Effector CD4-positive, alpha-beta T cell (primary cell): ENCODE measurements at places on chromosomes 7 and 10.

- DNase-seq, result no peak
Observed at GRCh38 chr7:97017192-97018125, 7.2 kb downstream of the DLX5 start.

DNA sequence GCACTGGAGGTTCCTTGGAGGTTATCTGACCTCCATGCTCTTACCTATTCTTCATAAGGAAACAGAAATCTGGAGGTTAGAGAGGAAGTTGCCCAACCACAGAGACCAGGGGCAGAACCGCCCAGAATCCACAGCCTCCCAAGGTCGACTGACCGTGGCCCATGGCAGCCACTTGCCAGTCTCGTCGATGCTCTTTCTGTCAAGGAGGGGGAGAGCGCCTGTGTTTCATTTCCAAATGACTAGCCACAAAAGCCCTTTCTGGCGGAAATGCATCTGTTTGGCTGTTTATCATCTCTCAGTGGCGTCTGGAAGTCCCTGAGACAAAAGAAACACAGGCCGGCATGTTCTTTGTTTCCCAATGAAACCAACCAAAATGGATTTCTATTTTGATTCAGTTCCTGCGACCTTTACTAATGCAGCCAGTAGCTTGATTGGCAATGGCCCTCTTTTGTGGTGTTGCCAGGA, 2.9 kb downstream of the RAMP3 start:
- no peak for DNase-seq

GRCh38 chr7:73496626-73497025, 25.5 kb downstream of the BAZ1B start:
- no peak for DNase-seq

GRCh38 chr7:48074204-48074654, 14.8 kb upstream of the UPP1 start:
- no peak for DNase-seq

- no peak for DNase-seq
Observed at GRCh38 chr10:116126954-116127695, 145.9 kb downstream of the GFRA1 start.

DNA sequence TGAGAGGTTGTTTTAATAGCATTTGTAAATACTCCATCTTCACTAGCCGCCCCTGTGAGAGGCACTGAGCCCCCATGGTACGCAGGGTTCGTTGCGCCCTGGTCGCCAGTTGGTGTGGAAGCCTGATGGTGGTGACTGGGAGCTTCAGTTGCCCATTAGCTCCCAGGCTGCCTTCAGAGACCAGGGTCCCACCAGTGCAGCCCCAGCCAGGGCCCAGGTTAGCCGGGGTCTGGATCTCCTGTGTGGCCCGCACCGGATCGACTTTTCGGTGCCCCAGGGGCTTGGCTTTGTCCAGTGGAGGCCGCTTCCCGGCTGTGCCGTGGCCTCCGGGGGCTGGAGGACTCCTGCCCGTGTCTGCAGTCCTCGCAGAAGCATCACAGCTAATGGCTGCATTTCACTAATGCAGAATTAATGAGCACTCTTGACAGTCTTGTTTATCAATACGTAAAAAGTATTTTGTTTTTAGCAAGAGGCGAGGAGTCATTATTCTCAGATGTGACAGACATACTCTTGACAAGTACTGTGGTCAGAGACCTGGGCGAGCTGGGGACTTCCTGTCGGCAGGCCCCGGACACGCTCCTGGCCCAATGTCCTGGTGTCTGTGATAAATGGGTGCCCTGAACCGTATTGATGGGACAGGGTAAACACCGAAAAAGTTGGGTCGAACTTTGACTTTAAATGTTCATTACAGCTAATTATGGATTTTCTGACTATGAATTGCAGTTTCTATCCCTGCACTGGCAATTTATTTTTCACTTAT, 99.8 kb downstream of the NKX6-2 start:
- DNase-seq, result no peak

GRCh38 chr10:74640134-74640921, 186.1 kb upstream of the KAT6B start:
- DNase-seq, result no peak

DNA sequence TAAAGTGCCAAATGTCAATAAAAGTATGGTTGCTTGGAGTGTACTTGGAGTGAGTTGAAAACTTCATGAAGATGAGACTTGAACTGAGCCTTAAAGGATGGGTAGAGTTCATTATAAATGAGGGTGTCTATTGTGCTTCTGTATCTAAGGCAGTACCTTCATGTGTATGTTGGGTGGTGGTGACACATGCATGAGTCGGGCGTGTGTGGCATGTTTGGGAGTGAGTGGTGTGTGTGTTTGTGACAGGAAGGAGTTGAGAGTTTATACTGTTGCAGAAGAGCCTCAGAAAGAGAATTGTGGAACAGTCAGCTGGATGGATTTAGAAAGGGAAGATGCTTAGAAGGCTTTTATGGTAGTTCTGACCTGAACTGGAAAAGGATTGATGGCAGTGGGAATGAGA, 6.0 kb upstream of the ZRANB1 start:
- no peak for DNase-seq

DNA sequence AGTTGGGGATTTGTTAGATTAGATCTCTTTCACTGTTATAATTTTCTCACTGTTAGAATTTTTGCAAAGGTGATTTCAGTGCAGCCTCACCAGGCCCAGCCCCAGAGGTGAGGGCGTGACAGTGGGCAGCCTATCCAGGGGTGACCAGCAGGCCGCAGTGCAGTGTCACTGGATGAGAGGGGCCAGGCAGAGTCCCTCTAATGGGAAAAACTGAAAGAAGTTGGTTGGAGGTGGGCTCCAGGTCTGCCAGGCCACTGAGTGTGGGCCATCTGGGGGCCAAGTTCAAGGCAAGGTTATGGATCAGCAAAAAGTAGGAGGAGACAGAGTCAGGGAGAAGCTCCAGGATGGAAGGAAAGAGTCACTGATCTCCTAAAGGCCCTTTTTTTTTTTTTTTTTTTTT, 90.5 kb upstream of the SDK1 start:
- DNase-seq, result no peak

DNA sequence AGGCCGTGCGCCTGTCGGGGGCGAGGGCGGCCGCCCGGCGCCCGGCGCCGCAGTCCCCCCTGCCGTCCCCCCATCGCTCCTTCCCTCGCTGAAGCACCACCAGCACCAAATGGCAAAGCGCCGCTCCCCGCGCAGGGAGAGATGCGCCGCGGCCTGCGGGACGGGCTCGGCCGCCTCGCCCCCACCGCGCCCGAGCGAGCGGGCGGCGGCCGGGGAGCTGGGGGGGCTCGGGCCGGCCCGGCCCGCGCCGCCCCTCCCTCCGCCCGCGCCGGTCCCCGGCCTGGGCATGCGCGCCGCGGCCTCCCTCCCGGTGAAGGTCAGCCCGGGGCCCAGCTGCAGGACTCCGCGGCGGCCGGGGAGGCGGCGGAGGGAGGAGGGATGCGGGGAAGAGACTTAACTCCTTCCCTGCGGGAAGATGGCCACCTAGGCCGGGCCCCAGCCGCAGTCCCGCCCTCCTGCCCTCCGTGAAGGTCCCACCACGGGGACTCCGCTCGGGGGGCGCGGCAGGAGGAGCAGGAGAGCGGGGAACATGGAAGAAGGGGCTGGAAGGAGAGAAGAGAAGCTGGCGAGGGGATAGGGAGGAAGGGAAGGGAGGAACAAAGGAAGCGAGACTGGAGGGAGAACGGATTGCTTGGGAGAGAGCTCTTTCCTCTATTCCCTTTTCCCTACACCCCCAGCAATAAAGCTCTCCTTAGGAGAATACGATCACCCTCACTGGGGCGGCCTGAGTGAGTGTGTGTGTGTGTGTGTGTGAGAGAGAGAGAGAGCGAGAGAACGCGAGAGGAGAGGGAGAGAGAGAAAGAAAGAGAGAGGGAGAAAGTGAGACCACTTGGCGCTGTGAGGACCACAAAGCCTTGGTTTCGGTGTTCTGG, 3.4 kb upstream of the SMARCD3 start:
- no peak for DNase-seq

DNA sequence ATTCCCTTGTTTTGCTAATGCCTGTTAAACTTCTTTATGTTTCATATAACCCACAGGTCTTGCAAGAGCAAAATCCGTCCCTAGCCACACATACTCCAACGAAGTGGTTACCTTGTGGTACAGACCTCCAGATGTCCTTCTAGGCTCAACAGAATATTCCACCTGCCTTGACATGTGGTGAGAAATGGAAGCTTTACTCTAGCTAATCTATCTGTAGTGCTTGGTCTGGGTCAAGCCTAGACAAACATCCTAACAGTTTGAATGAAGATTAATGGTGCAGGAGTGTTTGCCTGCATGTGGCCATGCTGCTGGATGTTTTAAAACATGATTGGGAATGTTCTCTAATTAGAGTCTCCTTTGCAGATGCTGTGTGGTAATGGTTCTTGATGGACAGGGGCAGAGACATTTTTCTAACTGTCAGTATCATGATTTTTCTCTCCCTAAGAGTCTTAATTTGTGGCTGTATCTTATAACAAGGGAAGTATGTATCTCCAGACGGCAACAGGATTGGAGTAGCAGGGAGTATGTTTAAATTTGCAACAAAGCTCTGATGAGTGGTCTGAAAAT, 308.5 kb upstream of the FZD1 start:
- DNase-seq, result no peak

- no peak for DNase-seq
Observed at GRCh38 chr7:47379629-47380324, 202.1 kb downstream of the TNS3 start.

DNA sequence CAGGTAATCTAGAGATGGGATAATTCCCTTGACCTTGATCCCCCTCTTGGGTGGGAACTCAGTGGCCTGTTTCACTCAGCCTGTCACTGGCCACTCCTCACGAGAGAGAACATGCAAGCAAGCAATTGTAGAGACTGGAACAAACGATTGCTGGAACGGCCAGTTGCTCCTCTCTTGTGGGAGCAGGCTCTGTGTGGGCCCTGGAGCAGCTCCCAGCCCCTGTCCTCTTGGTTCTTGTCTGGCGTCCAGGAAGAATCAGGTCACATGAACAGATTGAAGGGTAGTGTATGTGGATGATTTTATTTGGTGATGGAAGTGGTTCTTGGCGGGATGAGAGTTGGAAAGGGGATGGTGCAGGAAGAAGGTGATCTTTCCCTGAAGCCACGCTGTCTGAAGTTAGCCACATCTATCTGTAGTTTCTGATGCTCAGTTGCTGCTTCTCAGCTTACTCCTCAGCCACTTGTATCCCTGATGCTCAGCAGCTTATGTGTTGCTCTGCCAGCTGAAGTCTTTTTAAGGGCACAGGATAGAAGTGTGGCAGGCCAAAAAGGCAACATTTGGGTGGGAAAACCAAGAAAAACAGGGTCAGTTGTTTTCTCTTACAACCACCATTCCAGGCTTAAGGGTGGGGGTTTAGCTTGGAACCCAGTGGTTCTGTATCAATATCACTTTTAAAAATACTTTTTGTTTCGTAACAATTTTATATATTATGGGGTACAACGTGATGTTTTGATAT, 15.9 kb downstream of the RNF133 start:
- no peak for DNase-seq

DNA sequence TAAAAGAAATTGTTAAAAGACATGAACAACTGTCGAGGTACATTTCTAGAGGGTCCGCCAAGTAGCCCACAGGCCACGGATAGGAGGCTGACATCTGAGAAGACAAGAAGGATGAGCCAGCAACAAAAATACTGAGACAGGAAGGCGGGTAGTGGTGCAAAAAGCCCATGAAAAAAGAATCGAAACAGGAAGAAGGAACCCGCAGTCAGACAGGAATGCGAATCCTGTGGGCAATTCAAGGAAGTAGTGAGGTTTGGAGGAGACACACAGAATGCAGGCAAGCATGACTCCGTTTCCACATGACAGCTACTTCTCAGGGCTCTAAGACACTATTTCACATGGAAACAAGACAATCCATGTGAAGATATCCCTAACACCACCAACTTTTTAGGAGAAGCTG, 125.2 kb downstream of the DOCK4 start:
- no peak for DNase-seq

DNA sequence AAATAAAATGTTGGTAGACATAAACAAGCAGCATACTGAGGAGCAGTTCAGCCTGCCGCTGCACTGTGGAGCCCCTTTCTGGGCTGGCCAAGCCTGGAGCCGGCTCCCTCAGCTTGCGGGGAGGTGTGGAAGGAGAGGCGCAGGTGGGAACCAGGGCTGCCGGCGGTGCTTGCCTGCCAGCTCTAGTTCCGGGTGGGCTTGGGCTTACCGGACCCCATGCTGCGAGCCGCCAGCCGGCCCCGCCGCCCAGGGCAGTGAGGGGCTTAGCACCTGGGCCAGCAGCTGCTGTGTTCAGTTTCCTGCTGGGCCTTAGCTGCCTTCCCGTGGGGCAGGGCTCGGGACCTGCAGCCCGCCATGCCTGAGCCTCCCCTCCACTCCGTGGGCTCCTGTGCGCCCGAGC, 672.9 kb upstream of the POM121L12 start:
- no peak for DNase-seq

DNA sequence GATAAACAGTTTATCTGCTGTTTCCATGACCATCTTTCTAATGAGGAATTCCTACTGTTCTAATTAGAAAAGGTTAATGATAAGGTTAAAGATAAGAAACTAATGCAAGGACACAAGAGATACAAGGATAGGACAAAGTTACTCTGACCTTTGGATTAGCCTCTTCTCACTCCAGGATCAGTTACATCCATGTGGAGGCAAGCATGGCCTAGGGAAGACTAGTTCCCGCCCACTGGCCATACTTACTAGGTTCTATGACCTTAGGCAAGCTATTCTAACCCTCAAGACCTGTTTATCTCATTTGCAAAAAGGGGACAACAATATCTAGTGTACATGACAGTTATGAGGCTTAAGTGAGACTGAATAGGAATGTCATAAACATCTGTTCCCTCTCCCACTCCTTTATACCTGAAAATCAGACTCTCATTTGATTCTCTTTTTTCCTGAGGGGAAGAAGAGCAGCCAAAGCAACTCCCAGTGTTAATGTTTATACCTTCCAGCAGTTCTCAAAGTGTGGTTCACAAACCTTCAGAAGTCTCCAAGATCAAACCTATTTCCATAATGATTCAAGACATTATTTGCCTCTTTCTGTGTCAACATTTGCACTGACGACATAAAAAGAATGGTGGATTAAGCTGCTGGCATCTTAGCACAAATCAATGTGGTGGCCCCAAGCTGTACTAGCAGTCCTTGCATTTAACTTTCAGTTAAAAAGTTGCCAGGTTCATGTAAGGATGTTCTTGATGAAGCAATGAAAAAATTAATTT, 72.0 kb downstream of the SRPK2 start:
- DNase-seq, result no peak

GRCh38 chr7:44212581-44213184, 11.9 kb downstream of the YKT6 start:
- no peak for DNase-seq

GRCh38 chr10:4127518-4128315, 342.7 kb upstream of the KLF6 start:
- no peak for DNase-seq

- no peak for DNase-seq
Observed at GRCh38 chr10:109871476-109871875, 51.8 kb downstream of the XPNPEP1 start.

GRCh38 chr7:43938892-43939482, 12.8 kb downstream of the UBE2D4 start:
- no peak for DNase-seq

DNA sequence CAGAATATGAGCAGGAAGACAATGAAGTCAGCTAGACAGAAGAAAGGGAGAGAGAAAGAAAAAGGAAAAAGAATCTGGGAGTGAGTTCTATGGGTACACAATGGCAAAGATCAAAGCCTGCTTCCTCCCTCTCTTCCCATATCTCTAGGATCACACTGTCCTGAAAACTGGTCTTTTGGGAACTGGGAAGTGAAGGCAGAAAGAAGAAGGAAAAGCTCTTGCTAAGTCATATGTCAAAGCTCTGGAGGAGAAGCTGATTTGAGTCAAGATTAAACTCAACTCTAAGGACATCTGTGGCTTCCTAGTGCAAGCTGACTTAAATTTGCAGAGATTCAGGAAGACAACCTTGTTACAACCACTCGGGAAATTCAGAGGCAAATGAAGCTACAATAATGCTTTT, 147.5 kb downstream of the DOCK4 start:
- no peak for DNase-seq
